Keratinocyte (primary cell): ENCODE measurements at places on chromosomes 1 and 21.

DNA sequence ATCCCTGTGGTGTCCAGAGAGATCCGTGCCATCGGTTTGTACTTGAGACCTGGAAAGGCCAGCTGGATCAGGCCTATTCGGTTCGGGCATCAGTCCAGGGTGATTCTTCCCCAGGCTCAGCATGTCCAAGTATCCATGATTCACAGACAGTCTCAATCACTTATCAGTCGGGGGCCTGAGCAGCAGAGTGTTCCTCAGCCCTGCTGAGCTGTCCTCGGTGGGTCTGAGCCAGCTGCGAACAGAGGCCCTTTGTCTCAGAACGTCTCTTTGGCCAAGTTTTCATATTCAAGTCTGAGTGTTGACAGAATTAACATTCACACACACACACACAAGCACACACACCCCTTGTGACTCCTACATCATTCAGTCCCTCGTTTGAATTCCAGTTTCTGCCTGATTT lies 33.4 kb upstream of the OSBPL9 start:
- DNase-seq, result no peak

GRCh38 chr1:28099050-28099769 lies 10.8 kb upstream of the EYA3 start:
- no peak for DNase-seq

GRCh38 chr1:111503585-111504060 lies at the start of the genes ADORA3 and TMIGD3:
ADORA3 (minus strand) TSS chr1:111503633; CDS start chr1:111503354, 279 bp downstream.
TMIGD3 (minus strand) TSS chr1:111503633; CDS start chr1:111503354, 279 bp downstream.
- DNase-seq, result no peak

DNA sequence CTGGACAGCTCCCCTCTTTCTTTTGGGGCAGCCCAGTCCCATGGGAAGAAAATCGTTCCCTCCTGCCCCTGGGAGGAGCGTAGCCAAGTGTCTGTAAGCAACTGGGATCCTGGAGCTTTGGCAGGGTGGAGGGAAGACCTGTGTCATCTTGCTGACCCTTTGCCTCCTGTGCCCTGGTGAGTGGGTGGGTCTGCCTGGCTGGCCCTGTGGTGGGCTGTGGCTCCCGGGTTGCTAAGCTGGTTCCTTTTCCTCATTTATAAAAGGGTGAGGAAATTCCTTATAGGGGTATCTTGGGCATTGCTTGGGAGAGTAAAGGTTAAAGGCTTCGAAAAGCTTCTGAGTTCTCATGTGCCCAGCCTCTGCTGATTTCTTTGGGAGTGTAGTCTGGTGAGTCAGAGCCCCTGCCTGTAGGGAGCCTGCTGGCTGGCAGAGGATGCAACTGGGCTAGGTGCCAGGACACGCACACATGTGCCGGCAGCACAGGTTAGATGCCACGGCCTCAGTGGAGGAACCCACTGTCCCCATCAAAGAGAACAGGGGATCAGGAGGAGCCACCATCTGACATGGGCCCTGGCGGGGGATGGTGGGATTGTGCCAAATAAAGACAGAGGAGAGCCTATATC lies 85.2 kb downstream of the ARHGEF10L start:
- peak; percentile 58 for DNase-seq

- no peak for DNase-seq
These were observed 45.4 kb upstream of the IPO9 start for GRCh38 chr1:201783572-201783971.

DNA sequence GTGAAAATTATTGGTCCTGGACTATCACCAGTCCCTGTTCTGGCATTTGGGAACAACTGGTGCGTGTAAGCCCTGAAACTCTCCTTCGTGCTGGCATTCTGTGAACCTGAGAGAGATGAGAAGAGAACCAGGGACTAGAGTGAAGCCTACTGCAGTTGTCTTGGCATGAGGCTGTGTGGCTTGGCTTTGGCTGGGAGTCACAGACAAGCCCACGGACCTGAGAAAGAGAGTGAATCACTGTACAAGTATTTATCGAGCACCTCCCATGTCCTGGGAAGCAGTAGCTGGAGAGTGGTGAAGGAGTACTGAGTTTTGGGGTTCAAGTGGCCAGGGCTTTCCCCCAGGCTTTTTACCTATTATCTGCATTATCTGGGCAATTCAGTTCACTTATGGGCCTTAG lies 63.3 kb downstream of the FGGY start:
- DNase-seq, result peak; percentile 41

DNA sequence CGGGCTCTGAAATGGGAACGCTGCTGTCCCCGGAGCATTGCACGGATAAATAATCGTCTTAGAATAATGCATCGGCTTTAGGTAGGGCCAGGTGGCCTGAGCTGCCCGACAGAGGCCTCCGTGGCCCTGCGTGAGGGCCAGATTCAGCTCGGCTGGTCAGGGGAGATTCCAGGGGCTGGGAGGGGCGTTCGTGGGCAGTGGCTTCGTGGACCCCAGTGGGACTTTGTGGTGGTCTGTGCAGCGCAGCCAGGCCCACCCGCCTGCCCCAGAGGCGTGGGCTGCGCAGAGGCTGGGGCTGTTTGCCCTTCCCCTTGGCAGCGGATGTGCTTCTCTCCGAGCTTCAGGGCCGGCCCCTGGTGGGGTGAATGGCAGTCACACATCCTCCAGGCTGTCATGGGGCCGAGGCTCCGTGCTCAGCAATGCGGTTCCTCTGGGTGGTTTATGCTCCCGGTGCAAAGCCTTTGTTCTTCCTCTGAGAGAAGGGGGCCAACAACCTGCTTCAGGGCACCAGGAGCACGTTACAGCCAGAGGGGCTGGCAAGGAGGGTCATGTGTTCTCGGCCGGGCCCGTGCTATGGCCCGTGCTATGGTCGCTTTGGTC lies 104.5 kb downstream of the PRDM16 start:
- DNase-seq, result no peak

DNA sequence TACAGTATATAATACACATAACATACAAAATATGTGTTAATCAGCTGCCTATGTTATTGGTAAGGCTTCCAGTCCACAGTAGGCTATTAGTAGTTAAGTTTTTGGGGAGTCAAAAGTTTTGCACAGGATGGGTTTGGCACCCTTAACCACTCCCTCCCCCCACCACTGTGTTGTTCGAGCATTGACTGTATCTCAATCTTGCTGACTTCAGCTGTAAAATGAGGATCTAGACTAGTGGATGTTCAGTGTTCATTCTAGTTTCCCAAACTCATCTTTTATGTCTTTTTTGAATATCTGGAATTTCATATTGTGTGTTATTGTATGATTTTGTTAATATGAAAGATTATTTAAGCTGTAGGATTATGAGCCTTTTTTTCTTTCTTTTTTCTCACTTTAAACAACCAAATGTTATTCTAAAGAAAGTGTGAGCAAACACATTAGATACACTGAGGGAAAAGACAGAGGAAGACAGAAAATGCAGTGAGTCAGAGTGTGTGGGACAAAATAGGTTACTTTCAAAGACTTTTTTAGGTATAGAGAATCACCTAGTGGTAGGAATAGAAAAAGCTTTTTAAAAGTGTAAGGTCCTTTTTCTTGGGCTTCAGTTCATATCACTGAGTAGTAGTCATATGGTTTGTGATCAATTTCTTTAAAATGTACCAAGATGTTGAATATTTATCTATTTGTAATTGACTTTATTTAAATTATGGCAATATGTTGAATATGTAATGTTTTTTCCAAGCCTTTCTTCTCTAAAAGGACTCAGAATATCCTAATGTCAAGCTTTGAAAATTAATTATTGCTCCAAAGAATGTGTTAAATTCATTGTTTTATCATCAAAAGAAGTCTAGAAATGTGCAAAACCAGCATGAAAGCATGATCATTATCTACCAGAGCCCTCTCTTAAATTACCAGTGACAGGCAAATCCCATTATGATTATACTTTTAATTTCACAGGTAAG lies 17.9 kb upstream of the CENPF start:
- no peak for DNase-seq

- DNase-seq, result no peak
These were observed 69.9 kb downstream of the ATF6 start for GRCh38 chr1:161836018-161836417.

GRCh38 chr21:16580661-16581060 lies 850.9 kb downstream of the USP25 start:
- DNase-seq, result no peak

GRCh38 chr1:67441183-67441582 lies 11.0 kb upstream of the SERBP1 start:
- DNase-seq, result no peak

DNA sequence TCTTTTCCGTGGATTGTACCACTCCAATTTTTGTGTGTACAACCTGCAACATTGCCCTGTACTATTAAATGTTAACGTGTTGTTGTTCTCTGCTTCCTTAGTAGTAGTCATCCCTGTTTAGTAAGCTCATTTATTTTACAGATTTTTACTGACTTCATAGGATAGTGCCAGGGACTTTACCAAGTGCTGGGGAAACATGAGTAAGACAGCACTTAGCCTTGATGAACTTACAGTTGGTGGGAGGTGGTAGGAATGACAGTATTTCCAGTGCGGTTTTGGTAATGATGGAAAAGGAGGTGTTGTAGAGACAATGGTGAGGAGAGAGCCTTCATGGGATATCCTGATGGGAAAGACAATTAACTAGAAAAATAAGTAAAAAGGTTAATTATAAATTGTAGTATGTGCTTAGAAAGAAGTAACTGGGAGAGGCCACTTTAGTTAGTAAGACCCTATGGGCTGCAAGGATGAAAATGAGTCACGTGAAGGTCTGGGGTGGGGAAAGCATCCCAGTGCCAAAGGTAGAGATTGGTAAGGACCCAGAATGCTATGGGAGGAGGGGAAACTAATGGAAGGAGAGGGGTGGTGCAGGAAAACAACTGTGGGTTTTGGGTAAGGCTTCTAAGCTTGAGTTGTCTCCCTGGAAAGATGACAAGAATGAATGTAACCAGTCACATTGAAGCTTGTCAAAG lies 1.7 kb downstream of the RLF start:
- no peak for DNase-seq

- no peak for DNase-seq
These were observed 2.1 kb downstream of the TAF12 start for GRCh38 chr1:28640766-28641165.

DNA sequence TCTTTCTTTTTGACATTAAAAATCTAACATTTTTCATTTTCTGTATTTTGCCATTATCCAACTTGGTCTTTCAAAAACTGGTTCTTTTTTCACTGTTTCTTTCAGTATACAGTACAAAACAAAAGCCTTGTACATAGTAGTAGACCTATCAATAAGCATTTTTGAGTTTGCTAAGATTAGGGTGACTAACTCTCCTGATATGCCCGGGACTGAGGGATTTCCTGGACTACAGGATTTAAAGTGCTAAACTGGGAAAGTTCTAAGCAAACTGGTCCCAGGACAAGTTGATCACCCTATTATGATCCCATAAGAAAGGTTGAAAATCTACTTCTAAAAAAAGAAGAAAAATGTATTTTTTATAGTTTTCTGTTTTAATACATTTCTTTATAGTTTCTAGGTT lies 120.9 kb downstream of the USP25 start:
- DNase-seq, result no peak

DNA sequence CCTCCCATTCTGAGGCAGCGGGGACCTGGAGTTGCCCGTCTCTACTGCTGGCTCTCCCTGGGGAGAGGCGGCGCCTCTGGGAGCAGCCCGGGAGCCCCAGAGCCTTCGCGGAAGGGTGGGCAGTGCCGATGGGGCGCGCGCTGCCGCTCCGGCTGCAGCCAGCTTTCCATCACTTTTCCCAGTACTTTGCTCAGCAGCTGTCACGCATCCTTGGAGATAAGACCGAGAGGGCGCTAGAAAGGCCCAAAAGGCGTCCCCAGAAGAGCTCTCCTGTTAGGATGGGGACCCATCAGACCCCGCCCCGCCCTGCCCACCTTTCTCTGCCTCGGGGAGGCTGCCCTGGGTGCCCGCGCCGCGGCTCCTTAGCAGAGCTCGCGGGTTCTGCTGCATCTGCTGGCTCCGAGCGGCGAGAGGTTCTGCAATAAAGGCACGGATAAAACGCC lies 534 bp downstream of the KCNH1 start:
- no peak for DNase-seq

DNA sequence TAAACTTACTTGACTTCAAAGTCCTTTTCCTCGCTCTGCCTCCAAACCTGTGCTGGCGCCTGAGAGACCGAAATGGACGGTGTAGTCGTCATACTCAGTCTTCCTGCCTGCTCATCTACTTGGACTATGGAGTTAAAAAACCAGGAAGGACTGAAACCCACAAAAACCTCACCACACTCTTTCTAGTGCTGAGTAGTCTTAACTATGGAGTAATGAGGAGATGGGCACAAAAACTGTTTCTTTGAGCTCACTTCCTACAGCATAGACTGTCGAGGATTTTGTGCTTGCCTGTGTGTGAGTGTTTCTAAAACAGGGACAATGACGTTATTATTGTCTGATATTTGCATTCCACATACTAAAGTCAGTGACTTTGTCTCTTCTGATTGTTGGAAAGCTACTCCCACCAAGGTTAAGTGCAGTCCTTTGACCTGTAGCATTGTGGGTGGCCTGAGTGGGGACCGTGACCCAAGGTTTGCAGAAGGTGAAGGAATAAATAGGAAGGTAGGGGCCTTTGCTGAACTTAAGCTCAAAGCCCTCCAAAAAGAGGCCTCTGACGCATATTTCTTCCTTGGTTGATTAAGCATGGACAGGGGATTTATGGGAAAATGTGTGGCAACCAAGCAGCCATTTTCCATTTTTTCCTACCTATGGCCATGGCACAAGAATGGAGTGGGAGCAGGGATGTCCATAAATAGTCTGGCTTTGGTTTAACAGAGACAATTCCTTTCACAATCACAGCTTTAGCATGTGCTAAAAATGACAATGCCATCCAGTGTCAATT lies 109.6 kb downstream of the ZBTB18 start:
- no peak for DNase-seq

- DNase-seq, result peak; percentile 97
These were observed 733 bp upstream of the ZBTB7B start for GRCh38 chr1:155001675-155002463.

GRCh38 chr1:166489356-166489669 lies 322.5 kb upstream of the FAM78B start:
- no peak for DNase-seq

- DNase-seq, result no peak
These were observed 602.7 kb upstream of the CHRM3 start for GRCh38 chr1:238783633-238784032.

DNA sequence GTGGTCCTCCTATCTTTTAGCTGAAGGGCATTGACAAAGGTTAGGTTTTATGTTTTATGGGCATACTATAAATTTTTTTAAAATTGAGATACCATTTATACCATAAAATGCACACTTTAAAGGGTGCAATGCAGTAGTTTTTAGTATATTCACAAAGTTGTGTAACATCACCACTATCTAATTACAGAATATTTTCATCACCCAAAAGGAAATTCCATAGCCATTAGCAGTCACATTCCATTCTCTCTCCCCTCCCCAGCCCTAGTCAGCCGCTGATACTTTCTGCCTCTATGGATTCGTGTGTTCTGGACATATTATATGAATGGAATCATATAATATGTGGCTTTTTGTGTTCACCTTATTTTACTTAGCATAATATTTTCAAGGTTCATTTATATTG lies 135.8 kb upstream of the B3GALT2 start:
- DNase-seq, result no peak

DNA sequence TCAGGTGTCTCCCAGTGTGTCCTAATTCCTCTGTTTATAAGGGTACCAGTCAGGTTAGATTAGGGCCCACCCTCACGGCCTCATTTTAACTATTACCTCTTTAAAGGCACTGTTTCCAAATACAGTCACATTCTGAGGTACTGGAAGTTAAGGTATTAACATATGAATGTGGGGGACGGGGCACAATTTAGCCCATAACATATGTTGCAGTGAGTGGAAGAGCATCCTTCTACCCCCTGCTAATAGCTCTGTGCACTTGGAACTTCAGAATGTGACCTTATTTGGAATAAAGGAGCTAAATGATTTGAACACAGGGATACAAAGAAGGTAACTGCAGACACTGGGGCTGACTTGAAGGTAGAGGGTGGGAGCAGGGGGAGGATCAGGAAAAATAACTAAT lies 67.3 kb upstream of the ADGRL2 start:
- no peak for DNase-seq

- peak; percentile 69 for DNase-seq
These were observed 39.7 kb downstream of the RIPK4 start for GRCh38 chr21:41726970-41727783.

- DNase-seq, result no peak
These were observed 305.7 kb downstream of the TM2D1 start for GRCh38 chr1:61419196-61419595.
